ENCODE measurements at places on chromosomes 11 and 22.

DNA sequence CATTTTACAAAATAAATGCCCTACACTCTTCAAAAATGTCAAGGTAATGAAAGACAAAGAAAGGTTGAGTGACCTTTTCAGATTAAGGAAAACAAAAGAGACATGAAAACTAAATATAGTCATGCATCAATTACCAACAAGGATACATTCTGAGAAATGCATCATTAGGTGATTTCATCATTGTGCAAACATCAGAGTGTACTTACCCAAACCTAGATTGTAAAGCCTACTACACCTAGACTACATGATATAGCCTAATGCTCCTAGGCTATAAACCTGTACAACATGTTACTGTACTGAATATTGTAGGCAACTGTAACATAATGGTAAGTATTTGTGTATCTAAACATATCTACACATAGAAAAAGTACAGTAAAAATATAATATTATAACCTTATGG is 26.7 kb downstream of the INTS4 start:
- no peak for DNase-seq

- no peak for DNase-seq
These were observed 8.3 kb downstream of the OSBPL5 start for GRCh38 chr11:3156661-3157311.

GRCh38 chr11:105181521-105181920 is 42.0 kb upstream of the CARD18 start:
- no peak for DNase-seq

DNA sequence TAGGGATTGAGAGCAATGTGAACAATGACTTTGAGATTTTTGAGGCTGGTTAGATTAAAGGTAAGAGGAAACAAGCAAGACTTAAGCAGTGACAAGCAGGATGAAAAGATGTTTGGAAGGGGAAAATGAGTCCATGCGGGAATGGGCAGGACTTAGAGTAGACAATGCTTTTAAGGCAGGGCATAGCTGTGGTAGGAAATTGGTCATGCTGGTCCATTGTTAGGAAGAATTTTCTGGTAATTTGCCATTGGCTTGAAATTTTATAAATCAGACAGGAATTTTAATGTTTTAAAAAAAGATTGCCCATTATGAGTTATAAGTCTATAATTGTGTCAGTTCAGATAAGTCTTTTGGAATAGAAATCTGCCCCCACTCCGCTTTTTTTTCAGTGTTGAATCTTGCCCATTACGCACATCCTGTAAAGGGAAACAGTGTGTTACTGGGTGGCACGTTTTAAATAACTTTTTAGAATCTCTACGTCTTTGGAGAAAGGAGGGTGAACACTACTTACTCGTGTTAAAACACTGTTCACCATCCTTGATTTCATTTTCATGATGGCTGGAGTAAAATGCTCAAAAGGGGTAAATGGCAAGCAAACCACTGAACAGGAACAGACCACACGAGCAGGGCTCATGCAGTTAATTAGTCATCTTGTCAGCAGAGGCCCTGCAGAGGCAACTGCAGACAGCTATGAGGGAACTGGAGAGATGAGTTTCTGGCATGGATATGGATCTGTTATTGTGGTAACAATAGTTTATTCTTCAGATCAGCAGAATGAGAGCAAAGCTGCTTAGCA is 25.0 kb downstream of the SWAP70 start:
- DNase-seq = peak; percentile 40

DNA sequence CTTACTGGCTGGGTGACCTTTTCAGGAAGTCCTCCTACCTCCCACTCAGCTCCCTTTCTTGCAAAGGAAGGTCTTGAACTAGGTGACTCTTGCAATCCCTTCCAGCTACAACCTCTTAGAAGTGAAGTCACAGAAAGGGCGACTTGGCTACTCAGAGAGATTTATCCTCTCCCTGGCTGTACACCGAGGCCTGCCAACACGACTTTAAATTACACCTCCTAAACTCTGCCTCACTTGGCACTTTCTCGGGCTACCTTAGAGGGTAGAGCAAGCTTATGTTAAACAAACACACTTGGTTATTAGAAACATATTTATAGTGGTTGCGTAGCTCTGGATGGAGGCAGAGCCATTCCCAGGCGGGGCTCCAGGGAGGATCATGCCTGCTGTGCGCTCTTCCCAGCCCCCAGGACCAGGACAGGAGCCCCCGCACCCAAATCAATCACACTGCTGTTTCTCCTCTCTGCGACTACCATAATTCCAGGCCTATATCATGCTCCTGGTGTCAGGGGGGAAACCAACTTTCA is 358.4 kb downstream of the BUD13 start:
- DNase-seq = no peak

- peak; percentile 27 for DNase-seq
These were observed at the start of gene ANO3 for GRCh38 chr11:26331911-26332571. TSS of gene ANO3 (plus strand) at chr11:26332130. CDS start at chr11:26332276, 146 bp downstream.

DNA sequence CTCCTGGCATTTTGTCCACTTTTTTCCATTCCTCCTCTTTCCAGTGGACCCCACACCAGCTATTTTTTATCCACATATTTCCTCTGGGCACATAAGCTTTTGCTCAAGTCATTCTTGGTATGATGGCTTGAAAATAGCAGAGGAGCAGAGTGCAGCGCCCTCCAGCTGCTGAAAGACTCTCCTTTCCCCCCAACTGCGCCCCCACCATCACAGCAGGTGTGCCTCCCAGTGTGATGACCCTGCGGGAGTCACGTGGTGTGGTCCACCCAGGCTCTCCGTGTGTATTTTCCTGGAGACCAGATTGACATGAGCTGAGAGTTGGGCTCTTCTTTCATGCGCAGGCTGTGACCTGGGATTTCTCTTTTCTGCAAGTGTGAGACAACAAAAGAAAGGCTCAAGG is 1241.6 kb downstream of the TBC1D22A start:
- no peak for DNase-seq

DNA sequence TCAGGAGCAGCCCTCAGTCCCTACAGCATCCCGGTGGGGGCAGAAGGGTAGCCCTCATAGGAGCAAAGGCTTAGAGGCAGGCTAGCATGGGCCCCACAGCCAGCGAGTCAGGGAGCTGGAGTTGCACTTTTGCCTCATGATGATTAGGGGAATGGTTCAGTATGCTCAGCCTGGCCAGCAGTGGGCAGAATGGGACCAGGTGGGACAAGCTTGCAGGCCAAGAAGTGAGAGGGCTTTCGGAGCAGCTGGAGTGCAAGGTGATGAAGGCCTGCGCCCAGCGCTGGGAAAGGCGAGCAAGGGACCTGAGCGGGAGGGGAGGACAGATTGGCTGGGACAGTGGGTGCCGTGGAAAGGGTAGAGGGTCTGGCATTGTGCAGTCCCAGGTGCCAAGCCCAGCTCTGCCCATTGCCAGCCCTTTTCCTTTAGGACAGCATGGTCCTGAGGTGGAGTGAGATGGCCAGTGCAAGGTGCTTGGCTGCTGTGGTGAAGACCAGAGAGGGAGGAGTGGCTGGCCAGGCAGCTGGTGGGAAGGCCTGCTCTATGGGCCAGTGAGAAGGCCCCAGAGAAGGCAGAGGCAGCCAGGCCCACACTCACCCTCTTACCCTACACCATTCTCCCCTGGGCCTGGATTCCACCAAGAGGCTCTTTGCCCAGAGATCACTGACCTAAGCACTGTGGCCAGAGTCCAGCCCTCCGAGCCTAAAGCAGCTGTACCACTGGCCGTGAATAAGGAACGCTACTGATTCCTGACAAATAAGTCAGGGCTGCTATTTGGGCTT is 47.9 kb upstream of the SUSD2 start:
- DNase-seq = no peak

DNA sequence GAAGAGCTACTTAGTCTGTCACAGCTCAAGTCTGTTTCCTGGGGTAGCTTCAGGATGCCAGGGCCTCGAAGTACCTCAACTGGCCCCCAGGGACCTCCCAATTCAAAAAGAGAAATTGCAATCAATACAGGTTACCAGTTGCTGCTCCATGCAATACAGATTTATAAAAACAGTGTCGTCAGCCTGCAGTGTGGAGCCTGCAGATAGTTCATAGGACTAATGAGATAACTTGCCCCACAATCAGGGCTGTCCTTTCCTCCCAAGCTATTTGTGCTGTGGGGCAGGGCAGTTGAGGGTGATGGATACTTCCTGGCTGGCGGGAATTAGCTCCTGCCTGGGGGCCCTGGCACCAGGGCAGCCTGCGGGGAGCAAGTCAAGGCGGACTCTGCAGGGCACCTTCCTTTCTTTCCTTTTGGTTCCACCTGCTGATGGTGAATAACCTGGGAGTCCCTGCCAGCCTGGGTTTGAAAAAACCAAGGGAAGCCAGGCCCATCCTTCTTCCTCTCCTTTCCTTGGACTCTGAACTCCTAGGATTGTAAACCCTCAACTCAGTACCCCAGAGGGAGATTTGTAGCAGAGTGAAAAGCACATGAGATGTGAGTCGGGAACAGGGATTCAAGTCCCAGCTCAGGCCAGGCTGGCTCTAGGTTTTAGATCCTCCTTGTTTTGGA is 216.6 kb downstream of the CEP164 start:
- DNase-seq = no peak

DNA sequence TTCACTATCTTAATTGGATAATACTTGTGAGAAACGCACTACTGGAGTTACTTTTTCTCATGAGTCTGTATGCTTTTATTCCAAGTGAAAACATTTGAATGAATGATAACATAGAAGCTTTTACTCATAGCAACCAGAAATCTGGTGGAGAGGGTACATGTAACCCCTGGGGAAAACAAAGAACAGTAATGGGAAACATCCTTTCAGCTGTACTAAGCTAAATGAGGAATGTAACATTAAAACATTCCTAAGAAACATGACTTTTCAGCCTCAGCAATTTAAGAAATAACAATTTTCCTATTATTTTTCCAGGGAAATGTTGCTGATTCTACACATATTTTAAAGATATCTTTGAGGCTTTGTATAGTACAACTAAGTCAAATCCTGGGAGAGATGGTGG is 97.2 kb upstream of the CEP126 start:
- no peak for DNase-seq

GRCh38 chr22:32073262-32073661 is 30.2 kb downstream of the SLC5A1 start:
- DNase-seq = no peak

DNA sequence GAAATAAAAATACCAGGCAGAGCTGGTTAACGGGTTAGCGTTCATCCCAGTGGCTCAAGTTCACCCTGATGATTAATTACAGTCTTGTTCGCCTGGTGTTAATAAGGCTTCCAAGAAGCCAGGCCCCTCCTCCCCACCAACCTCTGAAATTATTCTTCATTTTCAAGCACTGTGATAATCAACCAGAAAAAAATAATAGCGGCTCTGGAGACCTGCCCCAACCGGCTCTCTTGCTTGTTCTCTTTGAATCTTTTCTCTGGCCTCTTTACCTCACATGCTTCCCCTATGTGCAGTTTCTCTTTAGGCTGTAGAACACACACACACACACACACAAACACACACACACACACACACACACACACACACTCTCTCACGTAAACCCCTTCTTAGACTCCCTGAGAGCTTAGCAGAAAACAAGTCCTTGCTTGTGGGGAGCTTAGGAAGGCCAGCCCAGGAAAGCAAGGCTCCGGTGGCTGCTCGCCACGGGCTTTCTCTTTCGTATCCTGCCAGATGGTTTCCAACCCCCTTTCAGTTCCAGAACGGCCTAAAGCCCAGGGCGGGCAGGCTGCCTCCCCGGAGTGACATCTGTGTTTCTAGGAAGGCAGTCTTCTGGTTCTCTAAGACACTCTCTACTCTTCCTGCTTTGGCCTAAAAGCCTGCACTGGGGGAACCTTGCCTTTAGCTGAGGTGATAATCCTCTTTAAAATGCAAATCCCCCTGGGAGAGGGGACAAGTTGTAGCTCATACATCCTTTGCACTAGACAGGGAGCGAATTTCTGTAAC is 106.4 kb upstream of the SESN3 start:
- DNase-seq = peak; percentile 54
